GM12864 (cell line): ENCODE measurements at places on chromosomes 2 and 18.

GRCh38 chr2:179170901-179171300 is 93.7 kb downstream of the SESTD1 start:
- DNase-seq: no peak

GRCh38 chr2:222193328-222193983 is 105.3 kb downstream of the PAX3 start:
- DNase-seq: no peak

GRCh38 chr2:44786045-44786816 is 155.3 kb upstream of the SIX3 start:
- no peak for DNase-seq

GRCh38 chr2:1150724-1151511 is 200.3 kb downstream of the SNTG2 start:
- no peak for DNase-seq

GRCh38 chr18:37552286-37552685 is 13.3 kb downstream of the CELF4 start:
- DNase-seq: no peak

GRCh38 chr2:10597956-10598355 is 91.8 kb downstream of the NOL10 start:
- no peak for DNase-seq

DNA sequence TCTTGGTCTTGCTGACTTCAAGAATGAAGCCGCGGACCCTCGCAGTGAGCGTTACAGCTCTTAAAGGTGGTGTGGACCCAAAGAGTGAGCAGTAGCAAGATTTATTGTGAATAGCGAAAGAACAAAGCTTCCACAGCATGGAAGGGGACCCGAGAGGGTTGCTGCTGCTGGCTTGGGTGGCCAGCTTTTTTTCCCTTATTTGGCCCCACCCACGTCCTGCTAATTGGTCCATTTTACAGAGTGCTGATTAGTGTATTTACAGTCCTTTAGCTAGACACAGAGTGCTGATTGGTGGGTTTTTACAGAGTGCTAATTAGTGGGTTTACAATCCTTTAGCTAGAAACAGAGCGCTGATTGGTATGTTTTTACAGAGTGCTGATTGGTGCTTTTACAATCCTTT is 88.0 kb upstream of the LTBP1 start:
- no peak for DNase-seq

- no peak for DNase-seq
Measured at GRCh38 chr2:2993172-2993692, 384.4 kb downstream of the EIPR1 start.

DNA sequence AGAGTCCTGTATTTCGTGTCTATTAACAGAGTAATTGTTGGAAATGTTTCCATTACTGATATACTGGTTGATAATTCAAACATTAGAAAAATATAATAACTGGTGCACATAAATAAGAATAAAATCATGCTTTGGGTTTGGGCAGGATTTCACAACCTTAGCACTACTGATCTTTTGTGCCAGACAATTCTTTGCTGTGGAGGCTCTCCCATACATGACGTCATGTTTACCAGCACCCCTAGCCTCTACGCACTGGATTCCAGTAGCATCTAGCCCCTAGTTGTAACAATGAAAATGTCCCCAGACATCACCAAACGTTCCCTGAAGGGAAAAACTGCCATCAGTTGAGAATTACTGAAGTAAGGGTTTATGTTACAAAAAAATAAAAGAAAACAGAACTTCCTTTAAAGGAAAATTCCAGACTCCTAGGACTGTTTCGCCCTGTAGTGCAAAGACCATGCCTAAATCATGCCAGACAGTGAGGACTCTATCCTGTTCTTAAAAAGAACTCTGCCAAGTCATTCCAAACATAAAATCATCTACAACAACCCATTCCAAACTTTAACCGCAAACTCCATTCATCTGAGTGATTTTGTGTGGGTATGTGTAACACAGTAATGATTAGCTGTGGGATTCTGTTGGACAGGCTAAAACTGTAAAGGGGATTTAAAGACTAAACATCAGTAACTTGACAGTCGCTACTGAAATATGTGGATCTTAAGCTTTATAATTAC is 313.4 kb upstream of the CCDC68 start:
- DNase-seq: no peak

DNA sequence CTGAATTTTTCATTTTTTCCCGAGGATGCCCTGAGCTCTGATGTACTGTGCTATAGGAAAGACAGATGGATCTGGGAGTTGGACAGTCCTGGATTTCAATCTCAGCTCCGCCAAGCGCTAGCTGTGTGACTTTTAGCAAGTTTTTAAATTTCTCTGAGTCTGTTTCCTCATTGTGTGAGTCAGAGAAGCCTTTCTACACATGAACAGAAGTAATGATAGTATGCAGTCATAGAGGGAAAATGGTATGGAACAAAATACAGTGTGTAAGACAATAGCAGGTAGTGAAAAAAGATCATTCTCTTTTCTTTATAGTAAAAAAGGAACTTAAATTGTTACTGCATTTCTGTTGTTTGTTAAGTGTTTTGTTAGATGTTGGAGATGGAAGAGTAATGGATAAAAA is 52.4 kb upstream of the PPM1B start:
- no peak for DNase-seq

GRCh38 chr2:27903649-27904404 is 13.3 kb downstream of the BABAM2 start:
- no peak for DNase-seq

- DNase-seq: no peak
Measured at GRCh38 chr2:149100739-149101699, 62.5 kb downstream of the LYPD6B start.

GRCh38 chr2:95056461-95057459 is 31.3 kb downstream of the MAL start:
- no peak for DNase-seq

DNA sequence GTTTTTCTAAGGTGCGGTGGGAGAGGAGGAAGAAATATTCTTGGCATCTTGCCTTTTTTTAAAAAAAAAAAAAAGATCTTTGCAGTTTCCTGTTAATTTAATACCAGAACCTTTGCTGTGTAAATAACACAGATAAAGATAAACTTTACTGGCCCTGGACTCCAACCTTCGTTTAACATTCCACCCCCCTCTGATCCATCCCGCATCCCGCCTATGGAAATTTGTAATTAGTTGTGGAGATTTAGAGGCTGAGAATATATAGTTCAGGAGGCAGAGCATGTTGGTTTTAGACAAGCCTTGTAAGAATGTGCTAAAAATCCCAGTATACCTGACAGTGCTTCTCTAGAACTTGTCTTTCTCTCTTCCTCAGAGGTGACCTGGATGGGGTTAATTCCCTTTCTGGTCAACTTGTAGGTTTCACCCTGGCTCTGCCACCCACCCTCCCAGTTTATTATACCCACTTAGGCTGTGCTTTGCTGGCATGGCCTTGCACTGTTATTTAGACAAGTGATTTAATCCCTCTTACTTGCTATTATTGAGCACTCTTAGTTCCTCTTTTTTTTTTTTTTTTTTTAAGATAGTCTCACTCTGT is 2.9 kb upstream of the C2orf72 start:
- no peak for DNase-seq

DNA sequence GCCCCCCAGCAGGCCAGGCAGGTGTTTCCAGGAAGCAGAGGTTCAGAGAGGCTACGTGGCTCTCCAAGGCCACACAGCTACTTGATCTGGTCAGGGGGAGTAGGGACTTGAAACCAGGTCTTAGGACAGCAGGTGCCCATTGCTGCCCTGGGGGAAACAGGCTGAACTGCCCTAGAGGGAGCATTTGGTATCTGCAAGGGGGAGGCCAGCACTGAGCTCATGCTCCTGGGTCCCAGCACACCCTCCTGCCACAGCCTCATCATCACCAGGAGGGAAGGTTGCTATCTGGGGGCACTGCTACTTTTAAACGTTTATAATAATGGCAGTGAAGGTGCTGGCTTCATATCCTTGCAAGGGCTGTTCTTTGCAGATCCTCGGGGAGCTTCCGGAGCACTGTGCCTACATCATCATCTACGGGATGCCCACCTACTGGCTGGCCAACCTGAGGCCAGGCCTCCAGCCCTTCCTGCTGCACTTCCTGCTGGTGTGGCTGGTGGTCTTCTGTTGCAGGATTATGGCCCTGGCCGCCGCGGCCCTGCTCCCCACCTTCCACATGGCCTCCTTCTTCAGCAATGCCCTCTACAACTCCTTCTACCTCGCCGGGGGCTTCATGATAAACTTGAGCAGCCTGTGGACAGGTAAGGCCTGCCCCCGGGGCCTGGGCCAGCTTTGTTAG is 36.1 kb downstream of the ABCG8 start:
- DNase-seq: no peak

DNA sequence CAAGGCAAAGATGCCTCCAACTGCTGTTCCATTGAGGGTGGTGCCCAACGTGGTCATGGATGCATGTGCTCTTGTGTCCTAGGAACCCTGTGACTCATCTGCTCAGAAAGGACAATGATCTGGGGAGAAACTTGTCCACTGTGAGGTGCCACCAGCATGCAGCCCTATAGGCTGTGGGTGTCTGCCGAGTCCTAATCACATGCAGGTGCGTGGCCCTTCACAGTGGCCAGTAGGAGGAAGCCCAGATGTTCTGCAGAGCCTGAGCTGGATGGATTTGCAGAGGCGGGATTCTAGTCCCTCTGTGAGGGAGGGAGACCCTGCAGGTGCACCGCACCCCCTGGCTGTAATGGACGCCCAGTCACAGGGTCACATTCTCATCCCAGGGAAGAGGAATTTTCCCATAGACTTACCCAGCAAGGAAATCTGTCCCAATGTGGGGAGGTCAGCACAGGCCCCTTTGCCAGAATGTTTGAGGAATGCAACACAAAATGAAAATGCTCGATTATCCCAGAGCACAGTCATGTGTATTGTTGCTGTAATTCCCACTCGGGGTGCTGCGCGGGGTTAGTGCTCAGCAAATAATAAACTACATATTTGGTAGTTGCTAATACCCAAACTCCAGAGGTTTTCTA is 13.9 kb downstream of the GDF7 start:
- DNase-seq: no peak

DNA sequence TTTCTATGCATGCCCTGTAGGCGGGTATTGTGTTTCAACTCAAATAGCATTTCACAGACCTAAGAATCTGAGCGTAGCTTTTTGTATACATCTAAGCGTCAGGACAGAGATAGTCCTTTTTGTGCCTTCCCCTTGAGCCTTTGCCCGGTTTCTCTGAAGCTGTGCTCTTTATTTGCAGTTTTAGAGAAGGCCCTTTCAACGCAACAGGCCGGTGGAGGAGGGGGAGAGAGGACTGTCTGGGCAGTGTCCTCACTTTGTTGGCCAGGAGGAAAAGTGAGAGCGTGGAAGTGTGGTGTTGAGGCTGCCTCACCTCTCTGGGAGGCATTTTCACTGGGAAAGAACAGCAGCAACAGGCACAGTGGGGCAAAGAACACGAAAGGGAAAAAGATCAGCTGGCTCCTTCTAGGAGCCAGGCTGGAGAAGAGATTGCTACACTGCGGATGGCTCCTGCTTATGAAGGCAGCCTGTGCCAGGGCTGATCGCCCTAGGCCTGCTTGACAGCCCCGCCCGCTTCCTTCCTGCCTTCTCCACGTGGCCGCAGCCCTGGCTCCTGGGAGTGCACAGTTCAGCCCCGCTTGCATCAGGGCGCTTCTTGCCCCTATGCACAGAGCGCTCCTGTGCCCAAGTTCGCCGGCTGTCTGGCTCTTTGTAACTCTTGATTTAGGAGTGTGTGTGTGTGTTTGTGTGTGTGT is 195.6 kb upstream of the POU3F3 start:
- no peak for DNase-seq

DNA sequence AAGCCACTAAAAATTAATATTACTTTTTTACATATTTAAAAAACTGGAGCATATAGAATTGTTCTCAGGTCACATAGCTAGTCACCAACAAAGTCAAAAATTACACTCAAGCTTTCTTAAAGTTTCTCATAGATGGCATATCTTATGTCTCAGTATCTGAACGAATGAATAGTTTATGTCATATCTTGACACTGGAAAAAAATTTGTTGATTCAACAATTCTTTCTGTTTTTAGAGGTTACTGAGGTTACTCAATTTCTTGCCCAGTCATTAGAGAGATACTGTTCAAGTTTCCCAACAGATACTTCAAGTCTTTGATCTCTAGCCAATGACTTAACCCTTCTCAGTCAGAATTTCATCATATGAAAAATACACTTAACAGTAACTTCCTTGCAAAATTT is 113.1 kb upstream of the XIRP2 start:
- DNase-seq: no peak

GRCh38 chr2:171741189-171741588 is 53.9 kb downstream of the DYNC1I2 start:
- DNase-seq: no peak

DNA sequence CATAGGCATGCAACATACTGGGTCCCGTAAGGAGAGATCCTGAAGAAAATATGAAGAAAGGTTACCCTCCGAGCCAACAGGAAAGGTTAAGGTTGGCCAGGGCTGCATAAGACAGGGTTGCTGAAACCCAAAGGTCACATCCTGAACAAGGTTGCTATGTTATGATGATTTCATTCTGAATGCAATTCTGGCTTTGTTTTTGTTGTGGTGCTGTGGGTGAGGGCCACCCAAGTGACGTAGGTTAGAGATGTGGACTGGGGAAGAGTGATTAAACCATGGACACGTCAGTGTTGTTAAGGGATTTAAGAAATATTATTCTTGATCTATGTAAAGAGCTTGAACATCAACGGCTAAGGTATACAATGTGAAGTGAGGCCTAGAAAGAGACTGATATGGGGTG is 60.0 kb downstream of the ZEB2 start:
- no peak for DNase-seq

- no peak for DNase-seq
Measured at GRCh38 chr18:48452861-48453323, 43.7 kb upstream of the ZBTB7C start.

DNA sequence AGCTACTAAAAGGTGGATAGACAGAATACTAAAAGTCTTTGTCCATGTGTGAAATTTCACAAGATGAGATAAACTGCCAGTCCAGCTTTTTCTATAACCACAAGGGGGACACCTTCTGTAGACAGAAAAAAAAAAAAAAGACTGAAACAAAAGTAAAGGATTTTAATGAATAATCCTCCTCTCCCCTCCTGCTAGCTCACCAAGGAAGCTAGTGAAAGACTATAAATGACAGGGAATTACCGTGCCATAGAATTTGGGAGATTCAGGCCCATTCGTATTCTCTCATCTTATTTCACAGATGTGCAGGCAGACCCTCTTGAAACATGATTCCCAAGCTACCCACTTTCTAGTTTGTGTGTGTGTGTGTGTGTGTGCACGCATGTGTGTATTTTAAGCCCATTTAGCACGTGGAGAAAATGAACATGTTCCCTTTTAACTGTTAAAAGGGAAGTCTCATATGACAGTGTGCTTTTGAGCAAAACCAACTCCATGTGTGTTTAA is 36.3 kb upstream of the SLC8A1 start:
- DNase-seq: no peak

GRCh38 chr2:211900518-211900917 is 638.1 kb downstream of the ERBB4 start:
- no peak for DNase-seq

GRCh38 chr2:109102588-109103233 is 26.3 kb upstream of the SH3RF3 start:
- no peak for DNase-seq

- no peak for DNase-seq
Measured at GRCh38 chr2:34936089-34936488, 1337.0 kb upstream of the FAM98A start.

- DNase-seq: no peak
Measured at GRCh38 chr18:76445741-76446232, 49.3 kb downstream of the ZNF516 start.

- no peak for DNase-seq
Measured at GRCh38 chr2:235008584-235009044, 56.8 kb downstream of the SH3BP4 start.
